ENCODE measurements at places on chromosomes 5 and 9. TPM values are rescaled to one million over a fixed set of nuclear protein-coding genes. Genes with fewer than 3 reads are reported as not detected.

SPACA9 gene
- 4.9 TPM for polyA plus RNA-seq

ACSL6 gene
- not detected for polyA plus RNA-seq

CBY3 gene
- not detected for polyA plus RNA-seq

TAL2 gene
- polyA plus RNA-seq, result 0.26 TPM

GLRA1 gene
- not detected for polyA plus RNA-seq

DND1 gene
- 0.67 TPM for polyA plus RNA-seq

GZMA gene
- not detected for polyA plus RNA-seq

CDH9 gene
- polyA plus RNA-seq, result not detected

PDE6A gene
- not detected for polyA plus RNA-seq

VCAN gene
- 47.5 TPM for polyA plus RNA-seq

RNF183 gene
- not detected for polyA plus RNA-seq

MAPK9 gene
- 20.1 TPM for polyA plus RNA-seq

SHISAL2B gene
- not detected for polyA plus RNA-seq

ATP10B gene
- not detected for polyA plus RNA-seq

CRAT gene
- polyA plus RNA-seq, result 44.2 TPM

ARRDC1 gene
- 41.4 TPM for polyA plus RNA-seq

- no peak for DNase-seq
Observed at GRCh38 chr9:71108937-71109336, 12.5 kb downstream of the TRPM3 start.

GRCh38 chr5:171639205-171639621, 146.4 kb upstream of the SMIM23 start:
- DNase-seq, result no peak

GRCh38 chr5:69007163-69007562, 86.7 kb upstream of the SLC30A5 start:
- no peak for DNase-seq

GRCh38 chr5:38726279-38726678, 119.5 kb upstream of the OSMR start:
- DNase-seq, result no peak

GRCh38 chr9:7802666-7803065, 3.1 kb upstream of the DMAC1 start:
- DNase-seq, result peak; percentile 29

DNA sequence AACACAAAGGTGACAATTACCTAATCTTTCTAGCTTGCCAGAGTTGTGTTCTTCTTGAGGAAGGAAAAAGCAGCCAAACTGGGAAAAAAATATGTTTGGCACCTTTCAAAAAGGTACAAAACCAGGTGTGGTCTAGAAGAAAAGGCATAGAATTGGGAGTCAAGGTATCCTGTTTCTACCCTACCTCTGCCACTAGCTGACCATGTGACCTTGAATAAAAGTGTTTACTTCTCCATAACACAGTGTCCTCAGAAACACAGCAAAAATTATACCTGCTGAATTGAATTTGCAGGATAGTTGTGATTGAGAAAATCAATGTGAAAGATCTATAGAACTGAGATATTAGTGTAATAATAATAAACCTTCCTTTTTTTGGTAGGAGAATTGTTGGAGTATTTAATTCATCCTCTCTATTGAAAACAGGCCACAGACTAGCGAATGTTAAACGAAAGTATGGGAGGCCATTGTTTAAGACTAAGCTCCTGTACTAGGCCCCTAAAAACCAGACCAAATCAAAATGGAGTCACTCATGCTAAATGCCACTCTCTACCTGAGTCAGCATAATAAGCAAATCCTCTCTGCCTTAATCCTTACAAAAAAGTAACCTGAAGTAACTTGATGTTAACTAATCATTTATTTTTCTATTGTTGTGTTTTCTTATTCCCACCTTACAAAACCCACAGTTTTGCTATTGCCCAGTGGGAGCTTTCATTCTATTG, 12.6 kb downstream of the CYFIP2 start:
- no peak for DNase-seq

GRCh38 chr5:105947461-105947860, 1723.3 kb downstream of the EFNA5 start:
- no peak for DNase-seq

GRCh38 chr9:127305206-127305837, 40.7 kb downstream of the GARNL3 start:
- DNase-seq, result no peak

DNA sequence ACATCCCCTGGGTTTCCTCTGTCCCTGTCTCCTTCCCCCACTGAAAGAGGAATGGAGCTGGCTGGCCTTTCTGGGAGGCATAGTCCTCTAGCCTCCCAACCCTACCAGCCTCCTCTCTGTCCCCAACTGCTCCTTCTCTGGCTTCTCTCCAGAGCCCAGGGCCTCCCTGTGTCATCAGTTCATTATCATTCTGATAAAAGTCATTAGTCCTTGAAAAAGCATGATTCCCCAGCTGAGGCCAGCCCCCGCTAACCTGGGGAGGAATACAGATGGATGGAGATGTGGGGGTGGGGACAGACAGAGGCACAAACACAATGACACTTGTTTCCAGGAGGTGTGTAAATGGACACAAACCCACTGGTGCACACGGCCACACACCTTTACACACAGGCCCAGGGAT, 73.6 kb upstream of the HSPA9 start:
- DNase-seq, result no peak

- peak; percentile 6 for DNase-seq
Observed at GRCh38 chr9:117104716-117105495, 310.0 kb downstream of the ASTN2 start.

GRCh38 chr9:71145179-71145578, 23.8 kb upstream of the TRPM3 start:
- DNase-seq, result no peak

DNA sequence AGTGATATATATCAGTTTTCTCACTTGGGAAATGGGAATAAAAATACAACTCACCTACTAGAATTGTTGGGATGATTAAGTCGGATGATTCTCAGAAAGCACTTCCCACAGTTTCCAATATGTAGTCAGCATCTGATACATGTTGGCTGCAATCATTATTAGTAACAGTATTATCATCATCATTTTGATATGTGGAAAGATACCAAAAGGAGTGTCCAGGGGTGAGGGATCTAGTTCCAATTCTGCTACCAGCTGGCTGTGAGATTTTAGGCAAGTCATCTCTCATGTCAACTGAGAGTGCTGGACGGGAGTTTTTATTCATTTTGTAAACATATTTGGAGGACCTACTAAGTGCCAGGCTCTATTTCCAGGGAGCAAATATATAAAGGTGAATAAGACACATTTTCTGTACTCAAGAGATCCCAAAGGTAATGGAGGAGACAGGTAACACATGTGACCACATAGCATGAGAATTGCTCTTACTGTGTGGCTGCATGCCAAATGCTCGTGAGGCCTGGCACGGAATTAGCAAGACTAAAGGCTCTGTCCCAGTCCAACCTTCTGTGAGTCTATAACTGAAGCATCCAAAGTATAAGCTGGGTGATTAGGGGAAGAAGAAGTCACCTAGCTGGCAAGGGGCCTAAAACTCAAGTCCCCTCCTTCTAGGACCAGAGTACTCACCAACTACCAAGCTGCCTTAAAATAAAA, 83.0 kb downstream of the GRIA1 start:
- DNase-seq, result no peak

DNA sequence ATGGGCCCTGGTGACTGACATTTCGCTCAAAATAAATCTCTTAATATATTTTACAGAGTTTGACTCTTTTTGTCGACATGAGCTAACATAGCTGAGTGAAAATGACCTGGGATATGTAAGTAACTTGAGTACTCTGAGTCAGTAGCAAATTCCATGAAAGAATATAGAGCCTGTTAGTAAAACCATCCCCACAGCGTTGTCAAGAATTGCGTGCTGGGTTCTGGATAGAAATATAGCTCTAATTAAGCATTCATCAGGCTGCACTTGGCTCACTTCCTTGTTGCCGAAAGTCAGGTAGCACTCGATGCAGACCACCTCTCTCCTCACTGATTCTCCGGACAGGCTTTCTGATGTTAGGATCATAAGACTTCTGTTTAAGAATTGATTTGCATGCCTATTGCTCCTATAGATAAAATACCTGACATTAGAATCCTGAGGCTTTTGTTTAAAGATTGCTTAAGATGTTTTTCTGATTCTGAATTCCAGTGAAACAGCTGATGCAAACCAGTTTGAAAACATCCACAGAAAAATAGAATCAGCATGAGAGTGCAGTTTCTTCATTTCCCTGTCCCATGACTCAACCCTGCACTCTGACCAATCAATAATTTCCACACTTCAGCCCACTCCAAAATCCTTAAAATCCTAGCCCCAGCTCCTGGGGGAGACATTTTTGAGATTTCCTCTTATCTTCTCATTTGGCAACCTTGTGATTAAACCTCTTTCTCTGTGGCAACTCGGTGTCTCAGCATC, 310.6 kb downstream of the DIRAS2 start:
- peak; percentile 63 for DNase-seq

DNA sequence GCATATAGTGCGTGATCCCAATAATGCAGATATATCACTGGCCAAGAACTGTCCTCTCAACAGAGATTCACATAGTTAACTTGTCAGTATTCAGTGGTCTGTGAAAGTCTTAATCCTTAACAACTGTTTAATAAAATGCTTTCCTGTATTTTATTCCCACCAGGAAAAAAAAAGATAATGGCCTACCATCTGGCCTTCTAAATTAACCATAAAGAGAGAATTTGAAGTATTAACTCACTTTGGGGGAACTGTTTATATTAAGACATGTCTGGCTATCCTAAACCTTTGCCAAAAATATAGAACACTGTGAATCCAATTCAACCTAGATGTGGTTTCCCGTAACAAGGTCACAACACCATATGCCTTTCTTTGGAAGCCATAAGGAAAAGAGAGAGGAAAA, 818 bp upstream of the FREM1 start:
- no peak for DNase-seq

GRCh38 chr9:87875831-87876545, 6.7 kb upstream of the SPATA31E1 start:
- no peak for DNase-seq

GRCh38 chr9:9341203-9341602, 1271.6 kb downstream of the PTPRD start:
- DNase-seq, result no peak

GRCh38 chr9:126482361-126483044, 131.2 kb upstream of the LMX1B start:
- DNase-seq, result peak; percentile 41

DNA sequence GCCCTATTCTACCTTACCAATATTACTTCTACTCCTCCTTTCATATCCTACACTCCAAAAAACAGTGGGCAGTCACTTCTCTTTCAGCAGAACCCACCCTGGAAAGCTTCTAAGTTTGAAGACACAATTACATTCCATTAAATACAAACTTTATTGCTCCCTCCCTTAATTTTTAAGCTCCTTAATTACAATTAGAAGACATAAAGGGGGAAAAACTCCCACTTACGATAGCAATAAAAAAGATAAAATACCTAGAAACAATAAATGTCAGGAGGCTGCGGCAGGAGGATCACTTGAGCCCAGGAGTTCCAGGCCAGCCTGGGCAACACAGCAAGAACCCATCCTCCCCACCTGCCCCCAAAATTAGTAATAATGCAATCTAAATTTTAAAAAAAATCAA, 9.6 kb downstream of the RNF145 start:
- DNase-seq, result no peak

DNA sequence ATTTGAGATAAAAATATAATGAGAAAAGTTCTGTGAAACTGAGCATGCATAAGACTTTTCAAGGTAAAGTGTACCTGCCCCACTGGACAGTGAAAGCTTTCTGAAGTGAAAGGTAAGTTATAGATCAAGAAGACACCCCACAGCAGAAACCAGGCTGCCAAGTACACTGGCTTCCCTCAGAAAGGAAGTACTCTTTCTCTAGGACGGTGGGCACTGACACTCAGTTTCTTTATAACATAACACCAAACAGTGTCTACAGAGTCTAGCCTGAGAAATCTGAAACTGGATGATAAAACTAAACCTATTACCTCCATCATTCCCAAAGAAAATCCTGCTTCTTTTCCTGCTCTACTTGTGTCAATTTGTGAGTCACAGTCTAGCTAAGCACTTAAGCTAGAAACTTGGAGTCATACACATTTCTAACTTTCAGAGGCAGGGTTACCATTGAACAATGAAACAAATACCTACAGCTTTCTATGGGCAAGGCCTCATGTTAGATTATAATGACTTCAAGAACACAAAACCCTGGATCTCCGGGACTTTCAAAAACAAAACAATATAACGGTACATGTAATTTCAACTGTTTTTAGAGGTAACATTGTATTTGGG, 136.7 kb downstream of the CPLANE1 start:
- DNase-seq, result peak; percentile 7

DNA sequence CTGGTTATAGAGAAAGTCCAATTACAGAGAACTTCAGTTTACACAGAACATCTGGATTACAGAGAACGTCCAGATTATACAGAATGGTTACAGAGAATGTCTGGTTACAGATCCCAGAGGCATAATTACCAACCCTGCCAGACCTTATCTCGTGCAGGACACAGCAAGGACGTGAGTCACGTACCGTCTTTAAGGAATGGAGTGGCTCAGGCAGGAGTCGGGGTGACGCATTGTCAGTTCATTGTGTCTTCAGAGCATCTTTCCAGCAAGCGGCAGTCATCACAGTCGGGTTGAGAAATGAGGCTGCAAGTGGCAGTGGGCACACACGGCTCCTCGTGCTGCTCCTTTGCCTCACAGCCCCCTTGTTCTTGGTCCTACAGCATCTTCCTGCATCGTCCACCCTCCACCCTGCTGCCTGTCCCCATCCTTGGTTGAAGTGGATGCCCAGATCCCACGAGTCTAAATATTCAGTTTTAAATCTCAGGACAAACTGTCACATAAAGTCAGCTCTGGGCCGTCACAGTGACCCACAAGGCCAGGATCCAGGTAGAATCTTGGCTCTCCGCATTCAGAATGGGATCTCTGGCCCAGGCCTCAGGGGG, 30.0 kb upstream of the SLC6A19 start:
- peak; percentile 33 for DNase-seq

DNA sequence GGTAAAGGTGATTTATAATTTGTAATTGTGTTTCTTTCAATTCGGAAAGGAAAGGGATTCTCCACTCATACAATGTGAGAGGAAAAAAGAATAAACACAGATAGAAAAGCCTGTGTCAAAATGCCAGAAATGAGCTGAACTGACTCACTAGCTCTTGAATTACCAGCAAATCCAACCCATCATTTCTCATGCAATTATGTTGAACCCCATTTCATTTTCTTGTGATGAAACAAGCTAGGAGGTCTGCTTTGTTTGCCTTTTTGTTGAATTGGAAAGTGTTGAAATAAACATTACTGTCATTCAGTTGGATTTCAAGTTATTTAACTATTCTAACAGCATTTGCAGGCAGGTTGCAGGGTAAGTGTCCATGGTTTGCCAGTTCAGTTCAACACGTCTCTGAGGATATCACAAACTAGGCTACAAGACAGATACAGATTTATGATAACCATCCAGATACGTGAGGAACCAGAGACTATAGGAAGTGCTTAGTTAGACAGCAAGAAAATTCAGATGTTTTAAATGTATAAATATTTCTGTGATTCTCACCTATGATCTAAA, 547.2 kb downstream of the MAT2B start:
- DNase-seq, result peak; percentile 87

- peak; percentile 90 for DNase-seq
Observed at GRCh38 chr9:35728041-35728971, 3.7 kb downstream of the TLN1 start.

GRCh38 chr9:87751423-87751822, 25.5 kb downstream of the CTSL start:
- no peak for DNase-seq
